Pancreas (tissue), 10 donors: ENCODE measurements at places on chromosomes 5 and 9. TPM values are rescaled to one million over a fixed set of nuclear protein-coding genes. Genes with fewer than 3 reads are reported as not detected.

- DNase-seq = no peak
These were observed 4.2 kb downstream of the SGCD start for GRCh38 chr5:156331181-156331580.

DNA sequence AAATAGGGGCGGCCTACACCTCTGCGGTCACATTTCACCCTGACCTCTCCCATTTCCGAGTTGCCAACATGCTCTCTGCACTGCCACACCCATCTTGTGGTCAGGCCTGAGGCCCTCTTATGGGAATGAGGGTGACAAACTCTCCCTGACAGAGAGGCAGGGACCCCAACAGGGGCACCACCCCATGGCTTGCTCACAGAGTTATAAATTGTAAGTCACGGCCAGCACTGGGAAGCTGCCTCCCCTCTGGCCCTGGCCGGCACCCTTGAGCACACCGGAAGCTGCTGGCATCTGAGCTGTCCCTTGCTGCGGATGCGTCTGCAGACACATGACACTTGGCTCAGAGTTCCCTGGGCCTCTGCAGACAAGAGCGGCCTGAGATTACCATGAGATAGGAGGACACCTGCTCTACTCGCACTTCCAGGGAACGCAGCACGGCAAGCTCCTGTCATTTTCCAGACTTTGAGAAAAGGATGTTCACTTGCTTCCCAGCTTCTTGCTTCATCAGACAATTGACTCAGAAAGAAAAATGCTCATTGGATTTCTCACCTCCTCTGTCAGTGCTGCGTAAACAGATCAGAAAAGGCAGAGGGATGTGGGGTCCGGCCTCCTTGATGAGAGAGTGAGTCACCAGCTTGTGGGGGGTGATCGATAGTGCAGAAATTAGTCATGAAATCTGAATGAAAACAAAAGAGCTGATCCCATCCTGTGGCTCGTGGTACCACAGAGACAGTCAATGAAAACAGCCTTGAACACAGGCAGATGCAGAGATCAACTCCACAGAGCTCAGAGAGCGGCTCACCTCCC is 269.8 kb downstream of the SYK start:
- DNase-seq = no peak

Gene FBP2
- not detected for total RNA-seq

Gene VDAC1
- total RNA-seq = 59.6 TPM

Gene CBY3
- total RNA-seq = not detected
